ENCODE measurements at places on chromosomes 3 and 15. TPM values are rescaled to one million over a fixed set of nuclear protein-coding genes. Genes with fewer than 3 reads are reported as not detected.

Gene HTR3E
- not detected for total RNA-seq

Gene MAGI1
- total RNA-seq = 5.5 TPM

Gene RABL3
- 14.7 TPM for total RNA-seq

Gene SCN5A
- total RNA-seq = 0.37 TPM

Gene ERICH6
- total RNA-seq = under 0.01 TPM

Gene TM6SF1
- 0.20 TPM for total RNA-seq

Gene CMTM7
- total RNA-seq = 11.0 TPM

Gene DPPA2
- not detected for total RNA-seq

Gene COL6A6
- under 0.01 TPM for total RNA-seq

Gene GOLGA8S
- total RNA-seq = not detected

Gene ATP8B4
- total RNA-seq = 1.4 TPM

Gene TMCC1
- total RNA-seq = 14.1 TPM
